Muscle of leg (tissue), 16 donors: ENCODE measurements at places on chromosomes 5 and 9. TPM values are rescaled to one million over a fixed set of nuclear protein-coding genes. Genes with fewer than 3 reads are reported as not detected.

CDC42SE2 gene
- 19.7 TPM for total RNA-seq

PCDHGA10 gene
- 3.0 TPM for total RNA-seq

CDX1 gene
- 0.27 TPM for total RNA-seq

RABGAP1 gene
- 30.2 TPM for total RNA-seq

AOPEP gene
- 52.3 TPM for total RNA-seq

ZNF454 gene
- 4.9 TPM for total RNA-seq

C6 gene
- 0.18 TPM for total RNA-seq

LPAR1 gene
- 59.7 TPM for total RNA-seq

NOXA1 gene
- total RNA-seq, result 2.0 TPM

IFNA21 gene
- not detected for total RNA-seq

ACTBL2 gene
- total RNA-seq, result not detected

HACD4 gene
- 1.3 TPM for total RNA-seq

SCGB3A2 gene
- not detected for total RNA-seq

CFAP90 gene
- total RNA-seq, result 0.22 TPM

CEL gene
- total RNA-seq, result 1.5 TPM

FREM1 gene
- total RNA-seq, result 23.2 TPM

ITGA1 gene
- total RNA-seq, result 36.5 TPM

PCDHGA3 gene
- 1.2 TPM for total RNA-seq

PTGES gene
- total RNA-seq, result 7.9 TPM

TOPORS gene
- total RNA-seq, result 19.8 TPM

SNCAIP gene
- 10.3 TPM for total RNA-seq

CER1 gene
- 0.22 TPM for total RNA-seq

KLF4 gene
- 24.0 TPM for total RNA-seq

SPATA31C1 gene
- 0.04 TPM for total RNA-seq

MARCHF11 gene
- 0.04 TPM for total RNA-seq

SPINK13 gene
- not detected for total RNA-seq

ZDHHC11B gene
- total RNA-seq, result 3.8 TPM
